ENCODE measurements at places on chromosomes 7 and 10.

DNA sequence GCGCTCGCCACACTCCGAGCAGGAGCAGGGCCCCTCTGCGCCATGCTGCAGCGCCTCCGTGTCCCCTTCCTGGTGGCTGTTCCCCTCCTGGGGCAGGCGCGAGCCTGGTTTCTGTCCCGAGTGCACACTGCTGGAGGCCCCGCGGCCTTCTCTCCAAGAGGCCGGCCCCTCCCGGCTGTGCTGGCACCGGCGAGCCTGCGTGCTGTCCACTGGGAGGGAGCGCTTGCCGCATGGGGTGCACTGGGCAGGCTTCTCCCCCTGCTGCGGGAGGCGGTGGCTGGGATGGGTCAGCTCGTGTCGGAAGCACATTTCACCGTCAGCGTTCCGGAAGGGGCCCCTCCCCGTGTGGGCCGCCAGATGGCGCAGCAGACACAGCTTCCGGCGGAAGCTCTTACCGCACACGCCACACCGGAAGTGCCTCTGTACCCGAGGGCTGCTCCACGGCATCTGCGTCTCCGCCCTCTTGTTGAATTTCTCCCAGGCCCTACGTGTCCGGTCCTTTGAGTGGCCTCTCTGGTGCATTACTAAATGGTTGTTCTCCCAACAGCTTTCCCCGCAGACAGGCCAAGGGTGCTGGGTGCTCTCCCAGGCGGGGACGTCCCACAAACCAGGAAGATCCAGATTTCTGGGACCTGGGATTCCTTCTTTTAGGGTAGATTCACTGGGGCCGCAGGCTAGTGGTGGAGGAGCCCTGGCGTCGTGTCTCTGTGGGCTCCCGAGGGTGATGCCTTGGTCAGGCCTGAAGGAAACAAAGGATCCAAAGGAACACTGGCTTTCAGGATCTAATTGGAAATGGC lies 18.7 kb downstream of the ZNF786 start:
- DNase-seq, result no peak

- no peak for DNase-seq
These were observed 43.1 kb upstream of the ADRB1 start for GRCh38 chr10:114000457-114001010.

- DNase-seq, result no peak
These were observed 101.9 kb downstream of the RAB11FIP2 start for GRCh38 chr10:117944676-117945447.

DNA sequence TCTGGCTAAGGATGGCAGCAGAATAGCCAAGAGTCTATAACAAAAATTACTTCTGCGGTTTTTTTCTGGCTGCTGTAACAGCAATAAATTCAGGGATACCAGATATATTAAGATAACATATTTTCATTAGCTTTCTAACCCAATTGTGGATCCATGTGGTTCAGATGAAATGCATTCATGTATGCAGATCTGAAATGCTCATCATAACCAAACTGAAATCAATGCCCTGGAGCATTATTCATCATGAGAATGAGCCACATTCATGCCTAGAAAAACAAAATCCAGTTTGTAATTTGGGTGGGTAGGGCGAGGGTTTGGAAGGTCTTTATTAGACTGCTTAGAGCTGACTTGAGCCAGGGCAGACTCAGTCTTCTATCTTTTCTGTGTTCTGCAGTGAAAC lies 69.8 kb upstream of the SEMA3A start:
- DNase-seq, result no peak

GRCh38 chr7:50982626-50983025 lies 199.9 kb upstream of the GRB10 start:
- DNase-seq, result no peak

DNA sequence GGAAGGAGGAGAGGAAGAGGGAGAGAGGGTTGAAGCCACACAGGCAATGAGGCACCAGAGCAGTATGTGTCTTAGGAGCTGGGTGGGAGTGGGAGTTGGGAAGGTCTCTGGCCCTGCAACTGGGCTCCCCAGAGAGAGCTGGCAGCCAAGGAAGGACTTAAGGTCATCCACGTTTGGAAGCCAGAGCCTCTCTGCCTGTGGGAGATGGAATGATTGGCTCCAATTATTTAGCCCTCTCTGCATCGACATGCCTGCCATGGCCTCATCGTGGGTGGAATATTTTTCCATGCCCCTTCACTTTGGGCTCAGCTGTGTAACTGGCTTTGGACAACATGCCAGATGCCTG lies 478.5 kb downstream of the RPS24 start:
- no peak for DNase-seq

DNA sequence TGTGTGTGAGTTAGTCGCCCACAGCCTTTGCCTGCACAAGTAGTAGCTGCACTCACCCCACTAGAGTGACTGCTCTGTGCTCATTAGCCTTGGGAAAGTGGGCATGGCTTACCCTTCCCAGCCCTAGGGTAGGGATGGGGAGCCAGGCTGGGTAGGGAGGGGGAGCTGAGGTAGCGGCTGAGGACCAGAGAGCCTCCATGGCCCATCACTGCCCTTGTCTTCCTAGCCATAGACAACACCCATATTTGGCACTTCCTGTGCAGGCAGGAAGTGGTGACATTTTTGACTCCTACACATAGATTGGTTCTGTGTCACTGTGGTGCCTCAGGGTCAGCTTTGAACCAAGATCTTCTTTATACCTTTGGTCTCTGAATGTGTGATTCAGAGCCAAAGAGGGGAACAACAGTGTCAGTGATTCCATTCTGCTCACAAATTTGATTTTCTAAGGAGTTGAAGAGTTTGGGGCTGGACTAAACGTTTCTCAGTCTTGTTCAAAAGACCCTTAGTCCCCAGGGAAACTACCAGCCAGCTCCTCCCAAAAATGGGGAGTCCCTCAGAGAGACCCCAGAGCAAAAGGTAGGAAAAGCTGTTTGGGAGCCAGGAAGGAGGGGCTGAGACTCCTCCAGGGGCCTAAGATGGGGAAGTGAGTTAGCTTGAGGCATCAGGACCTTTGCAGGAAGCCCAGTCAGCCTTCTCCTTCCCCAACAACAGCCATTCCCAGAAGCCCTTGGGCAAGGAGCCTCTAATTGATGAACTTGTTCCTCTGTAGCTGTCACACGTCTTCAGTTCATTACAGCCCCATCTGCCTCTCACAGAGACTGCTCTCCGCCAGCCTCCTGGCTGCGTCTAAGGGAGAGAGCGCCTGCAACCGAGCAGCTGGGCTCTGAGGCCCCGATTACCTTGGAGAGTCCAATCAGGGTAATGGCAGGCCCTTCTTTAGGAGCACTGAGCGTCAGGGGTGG lies 135.0 kb downstream of the CDH23 start:
- no peak for DNase-seq

DNA sequence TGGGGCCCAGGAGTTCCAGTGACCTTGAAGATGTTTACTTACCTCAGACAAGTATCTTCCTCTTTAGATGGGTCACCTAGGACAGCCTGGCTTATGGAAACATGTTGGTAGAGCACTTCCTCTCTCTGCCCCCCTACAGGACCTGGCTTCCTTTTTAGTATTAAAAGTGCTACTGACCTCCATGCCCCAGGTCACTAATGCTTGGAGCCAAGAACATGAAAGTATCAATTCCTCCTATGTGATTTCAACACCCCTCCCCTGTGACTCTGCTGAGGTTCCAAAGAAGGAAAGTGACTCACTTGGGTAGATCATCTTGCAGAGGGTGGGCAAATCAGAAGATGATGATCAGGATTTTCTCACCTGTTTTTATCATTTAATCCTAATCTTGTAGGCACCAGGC lies 125.3 kb upstream of the CCDC6 start:
- DNase-seq, result no peak

GRCh38 chr7:100539436-100540006 lies 518 bp downstream of the AGFG2 start:
- no peak for DNase-seq

DNA sequence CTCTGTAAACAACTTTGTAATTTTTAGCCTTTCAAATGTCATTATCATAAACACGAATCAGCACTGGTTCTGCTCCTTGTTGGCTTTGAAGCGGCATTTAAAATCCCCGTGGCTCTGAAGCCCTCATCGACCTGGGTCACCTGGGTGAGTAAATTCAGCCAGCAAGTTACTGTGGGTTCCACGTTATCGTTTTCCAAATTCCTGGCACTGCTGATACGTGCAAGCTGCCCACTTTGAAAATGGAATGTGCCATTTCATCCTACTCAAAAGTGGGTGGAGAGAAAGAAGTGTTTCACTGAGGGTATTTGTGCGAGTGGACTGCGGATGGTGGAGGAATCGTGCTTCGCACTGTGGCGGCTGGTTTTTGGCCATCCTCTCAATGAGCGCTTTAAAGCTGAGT lies 281.7 kb downstream of the KLF6 start:
- no peak for DNase-seq

All from GM04504 (cell line).